ENCODE measurements at places on chromosomes 16 and 17. TPM values are rescaled to one million over a fixed set of nuclear protein-coding genes. Genes with fewer than 3 reads are reported as not detected.

- H3K4me1 ChIP-seq, result no peaks in the 10 kb centered on the region
- H3K36me3 ChIP-seq, result no peaks in the 10 kb centered on the region
- no peak overlapping the region for H3K4me3 ChIP-seq
- H3K27me3 ChIP-seq, result no peaks in the 10 kb centered on the region
- peak; percentile 6 for DNase-seq
- no peak overlapping the region for H3K27ac ChIP-seq
These were observed 94.3 kb downstream of the TBC1D16 start for GRCh38 chr17:79941088-79942010.

GRCh38 chr17:69275751-69276150 is 47.1 kb upstream of the ABCA10 start:
- H3K27ac ChIP-seq, result no peak overlapping the region
- no peak for DNase-seq
- H3K4me3 ChIP-seq, result no peak overlapping the region
- no peaks in the 10 kb centered on the region for H3K36me3 ChIP-seq

Gene HBZ
- not detected for total RNA-seq

Gene TM4SF5
- total RNA-seq, result 5.2 TPM

Gene KRT25
- total RNA-seq, result not detected

Gene CCL17
- total RNA-seq, result not detected

Gene GPRC5C
- total RNA-seq, result 263 TPM

DNA sequence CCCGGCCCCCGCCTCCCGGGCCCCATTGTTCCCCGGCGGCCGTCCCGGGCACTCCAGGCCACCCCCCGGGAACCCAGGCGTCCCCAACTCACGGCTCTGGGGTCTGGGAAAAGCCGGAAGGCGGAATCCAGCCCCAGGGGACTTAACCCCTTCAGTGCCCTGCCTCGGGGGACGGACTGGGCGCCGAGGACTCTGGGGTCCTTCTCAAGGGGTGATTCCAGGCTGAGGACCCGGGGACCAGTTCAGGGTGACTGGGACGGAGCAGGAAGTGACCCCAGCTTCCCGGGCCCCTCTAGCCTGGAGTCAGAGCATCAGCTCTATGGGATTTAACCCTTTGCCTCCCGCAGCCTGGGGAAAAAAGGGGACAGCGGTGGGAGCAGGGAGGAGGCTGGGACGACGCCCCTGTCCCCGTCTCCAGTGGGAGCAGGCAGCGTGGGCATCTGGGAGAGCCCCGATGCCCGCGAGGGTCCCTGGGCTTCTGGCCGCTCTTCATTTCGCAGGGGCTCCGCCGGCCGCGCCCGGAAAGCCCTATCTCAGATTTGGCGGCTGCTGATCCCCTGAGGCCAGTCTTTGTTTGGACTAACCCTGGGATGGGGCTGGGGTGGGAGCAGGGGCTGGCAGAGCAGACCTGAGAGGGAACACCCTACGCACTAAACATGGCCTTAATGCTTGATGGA is at the start of gene ZNF629:
TSS of gene ZNF629 (minus strand) at position 270 of the 677 bp plus-strand sequence. CDS start 2,723 bp downstream, outside the sequence.
- peak within 1 kb of the TSS; percentile 90 for H3K4me3 ChIP-seq
- H3K36me3 ChIP-seq, result peaks cover 14% of the 10 kb centered on the region
- no peaks in the 10 kb centered on the region for H3K27me3 ChIP-seq
- DNase-seq, result peak; percentile 73

Gene EFTUD2
- total RNA-seq, result 84.9 TPM

- H3K27ac ChIP-seq, result peak overlapping the region; percentile 59
- H3K36me3 ChIP-seq, result no peaks in the 10 kb centered on the region
- H3K4me1 ChIP-seq, result peaks cover 80% of the 10 kb centered on the region
- no peak overlapping the region for H3K4me3 ChIP-seq
These were observed 29.6 kb upstream of the MMD start for GRCh38 chr17:55451203-55451641.

- no peaks in the 10 kb centered on the region for H3K36me3 ChIP-seq
- H3K27ac ChIP-seq, result no peak overlapping the region
- H3K4me3 ChIP-seq, result no peak overlapping the region
- DNase-seq, result peak; percentile 52
These were observed 12.4 kb downstream of the ZG16B start for GRCh38 chr16:2842340-2843000.

Gene AOC3
- 16.2 TPM for total RNA-seq

- no peaks in the 10 kb centered on the region for H3K4me1 ChIP-seq
- H3K4me3 ChIP-seq, result no peak overlapping the region
- no peaks in the 10 kb centered on the region for H3K36me3 ChIP-seq
These were observed 7.0 kb upstream of the ODF4 start for GRCh38 chr17:8332688-8333087.

DNA sequence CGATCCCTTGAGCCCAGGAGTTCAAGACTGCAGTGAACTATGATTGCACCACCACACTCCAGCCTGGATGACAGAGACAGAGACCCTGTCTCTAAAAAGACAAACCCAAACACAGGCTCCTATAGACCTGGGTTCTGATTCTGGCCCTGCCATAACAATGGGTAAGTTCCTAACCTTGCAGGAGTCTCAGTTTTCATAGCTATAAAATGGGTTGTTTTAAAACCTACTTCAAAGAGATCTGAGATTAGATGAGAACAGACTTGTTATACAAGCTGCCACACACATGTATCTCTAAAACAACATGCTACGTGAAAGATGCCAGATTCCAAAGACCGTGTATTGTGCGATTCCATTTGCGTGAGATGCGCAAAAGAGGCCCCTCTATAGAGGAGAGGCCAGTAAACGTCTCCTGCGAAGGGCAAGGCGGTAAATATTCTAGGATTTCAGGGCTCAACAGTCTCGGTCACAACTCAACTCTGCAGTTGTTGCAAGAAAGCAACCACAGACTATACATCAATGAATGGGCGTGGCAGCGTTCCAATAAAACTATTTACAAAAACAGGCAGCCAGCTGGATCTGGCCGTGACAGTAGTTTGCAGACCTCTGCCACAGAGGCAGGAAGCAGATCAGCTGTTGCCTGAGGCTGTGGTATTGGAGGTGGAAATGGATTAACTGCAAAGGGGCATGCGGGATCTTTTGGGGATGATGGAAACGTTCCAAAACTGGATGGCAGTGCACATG is 5.9 kb downstream of the CORO7 start:
- peak overlapping the region; percentile 50 for H3K27ac ChIP-seq
- peak; percentile 57 for DNase-seq

DNA sequence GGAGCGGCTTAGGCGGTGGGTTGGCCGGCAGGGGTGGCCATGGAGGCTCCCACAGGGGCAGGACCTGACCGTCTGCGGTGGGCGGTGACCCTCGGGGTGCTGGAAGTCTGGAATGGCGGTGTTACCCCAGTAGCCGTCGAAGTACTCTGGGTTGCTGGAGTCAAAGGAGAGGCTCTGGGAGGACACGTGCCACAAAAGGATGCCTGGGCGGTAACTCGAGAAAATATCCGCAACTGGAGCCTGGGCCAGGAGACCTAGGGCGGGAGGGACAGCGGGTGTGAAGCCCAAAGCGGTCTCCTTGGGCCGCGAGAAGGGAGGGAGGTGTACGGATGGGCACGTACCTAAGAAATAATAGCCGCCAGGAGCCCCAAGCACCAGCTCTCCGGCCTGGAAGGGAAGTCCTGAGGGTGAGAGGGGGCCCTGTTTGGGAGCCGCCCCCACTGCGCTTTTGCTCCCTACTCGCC is 4.6 kb downstream of the ITGA2B start:
- DNase-seq, result no peak
- H3K4me3 ChIP-seq, result peak overlapping the region; percentile 24
- H3K36me3 ChIP-seq, result no peaks in the 10 kb centered on the region
- H3K27me3 ChIP-seq, result peaks cover 30% of the 10 kb centered on the region

Gene CRHR1
- not detected for total RNA-seq

Gene HSPB9
- not detected for total RNA-seq

Gene HBA2
- total RNA-seq, result 10.8 TPM

- H3K4me3 ChIP-seq, result no peak overlapping the region
- no peak overlapping the region for H3K27ac ChIP-seq
- peak; percentile 94 for DNase-seq
- no peaks in the 10 kb centered on the region for H3K36me3 ChIP-seq
- H3K4me1 ChIP-seq, result no peaks in the 10 kb centered on the region
These were observed 10.9 kb upstream of the CES4A start for GRCh38 chr16:66977341-66978113.

Gene TBC1D3K
- total RNA-seq, result not detected

Gene DRC3
- 0.64 TPM for total RNA-seq

- H3K4me1 ChIP-seq, result no peaks in the 10 kb centered on the region
- DNase-seq, result no peak
These were observed 35.1 kb upstream of the SNN start for GRCh38 chr16:11633113-11633512.

Gene TCF25
- total RNA-seq, result 501 TPM

DNA sequence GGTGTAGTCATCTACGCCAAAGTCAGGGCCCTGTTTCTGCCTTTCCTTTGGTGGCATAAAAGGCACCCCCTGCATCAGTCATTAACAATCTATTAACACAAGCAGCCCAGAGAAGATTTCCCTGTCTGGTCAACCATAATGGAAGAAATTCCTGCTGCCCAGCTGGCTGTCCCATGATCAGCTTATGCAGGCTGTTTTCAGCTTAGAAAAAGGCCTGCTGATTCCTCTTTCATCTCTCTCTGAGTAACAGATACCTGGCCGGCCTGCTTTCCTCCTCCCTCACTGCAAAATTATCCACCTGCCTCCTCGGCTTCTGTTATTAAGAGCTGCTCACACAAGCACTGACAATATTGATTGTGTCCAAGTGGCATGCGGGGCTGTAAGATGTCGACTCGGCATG is 70.3 kb upstream of the MMP2 start:
- no peaks in the 10 kb centered on the region for H3K4me1 ChIP-seq
- no peak overlapping the region for H3K27ac ChIP-seq
- H3K4me3 ChIP-seq, result no peak overlapping the region
- no peaks in the 10 kb centered on the region for H3K27me3 ChIP-seq
- H3K36me3 ChIP-seq, result no peaks in the 10 kb centered on the region
- DNase-seq, result no peak

- H3K4me1 ChIP-seq, result no peaks in the 10 kb centered on the region
- H3K4me3 ChIP-seq, result no peak overlapping the region
- no peak for DNase-seq
- no peak overlapping the region for H3K27ac ChIP-seq
- H3K27me3 ChIP-seq, result no peaks in the 10 kb centered on the region
These were observed 36.2 kb downstream of the DGKE start for GRCh38 chr17:56870081-56870651.

- H3K27ac ChIP-seq, result no peak overlapping the region
- H3K4me3 ChIP-seq, result no peak overlapping the region
- H3K36me3 ChIP-seq, result no peaks in the 10 kb centered on the region
- H3K27me3 ChIP-seq, result peaks cover 56% of the 10 kb centered on the region
- H3K4me1 ChIP-seq, result no peaks in the 10 kb centered on the region
These were observed 126.0 kb downstream of the RBFOX3 start for GRCh38 chr17:79484600-79485418.
